Activated naive CD4-positive, alpha-beta T cell treated with anti-CD3 and anti-CD28 coated beads for 36 hours (primary cell): ENCODE measurements at places on chromosomes 3 and 15.

DNA sequence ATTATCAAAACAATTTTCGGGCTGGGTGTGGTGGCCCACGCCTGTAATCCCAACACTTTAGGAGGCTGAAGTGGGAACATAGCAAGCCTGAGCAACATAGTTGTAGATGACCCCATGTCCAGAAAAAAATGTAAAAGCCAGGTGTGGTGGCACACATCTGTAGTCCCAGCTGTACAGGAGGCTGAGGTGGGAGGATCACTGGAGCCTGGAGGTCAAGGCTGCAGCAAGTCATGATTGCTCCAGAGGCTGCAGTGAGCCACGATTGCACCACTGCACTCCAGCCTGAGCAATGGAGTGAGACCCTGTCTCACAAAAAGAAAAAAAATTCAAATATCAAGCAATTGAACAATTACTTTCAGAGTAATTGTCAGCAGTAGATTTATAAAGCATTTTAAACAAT, 8.0 kb upstream of the PAQR9 start:
- DNase-seq = no peak

DNA sequence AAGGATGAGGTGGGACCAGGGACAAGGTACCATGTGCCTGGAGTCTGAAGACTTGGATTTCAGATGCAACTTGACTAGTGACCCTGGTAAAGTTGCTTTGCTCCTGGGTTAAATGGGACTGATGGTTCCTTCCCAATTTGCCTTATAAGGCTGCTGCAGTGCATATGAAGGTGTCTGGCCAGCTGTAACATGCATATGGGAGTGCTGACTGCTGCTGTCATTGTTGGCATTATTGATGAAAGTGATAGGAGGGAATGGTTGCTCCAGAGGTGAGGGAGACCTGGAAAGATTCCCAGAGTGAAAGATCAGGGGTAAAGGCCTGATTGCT, 20.5 kb downstream of the CYP8B1 start:
- DNase-seq = no peak

GRCh38 chr3:96931119-96931862, 116.9 kb downstream of the EPHA6 start:
- DNase-seq = no peak

DNA sequence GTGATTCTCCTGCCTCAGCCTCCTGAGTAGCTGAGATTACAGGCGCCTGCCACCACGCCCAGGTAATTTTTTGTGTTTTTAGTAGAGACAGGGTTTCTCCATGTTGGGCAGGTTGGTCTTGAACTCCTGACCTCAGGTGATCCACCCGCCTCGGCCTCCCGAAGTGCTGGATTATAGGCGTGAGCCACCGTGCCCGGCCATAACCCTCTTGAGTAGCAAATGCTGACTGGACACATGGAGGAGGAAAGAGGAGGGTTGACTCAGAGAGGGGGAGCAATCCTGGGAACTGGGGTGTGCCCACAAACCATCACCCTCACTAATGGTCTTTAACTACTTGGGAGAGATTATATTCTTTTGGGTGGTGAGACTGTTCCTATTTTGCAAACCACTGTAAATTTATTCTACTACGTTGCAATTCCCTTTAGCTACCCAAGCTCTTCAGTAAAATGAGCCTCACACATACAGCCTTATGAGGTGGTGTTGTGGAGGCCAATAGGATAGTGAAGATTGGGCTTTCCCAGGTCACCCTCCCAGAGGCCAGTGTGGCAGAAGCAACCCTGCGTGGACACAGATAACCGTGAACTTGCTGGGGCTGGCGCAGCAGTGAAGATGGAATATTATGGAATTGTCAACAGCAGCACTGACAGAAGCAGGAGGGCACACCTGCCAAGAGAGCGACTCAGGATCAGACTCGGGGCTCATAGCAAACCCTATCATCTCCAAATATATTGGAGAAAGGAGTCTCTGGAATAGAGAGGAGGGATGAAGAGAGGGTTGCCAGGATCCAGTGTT, 37.4 kb downstream of the TLNRD1 start:
- DNase-seq = no peak
